ENCODE measurements at places on chromosomes 16 and 17. TPM values are rescaled to one million over a fixed set of nuclear protein-coding genes. Genes with fewer than 3 reads are reported as not detected.

The TBC1D26 gene
- total RNA-seq, result not detected

The NLRC5 gene
- total RNA-seq, result 79.3 TPM

The SLC5A11 gene
- 0.14 TPM for total RNA-seq

The C16orf74 gene
- total RNA-seq, result 21.8 TPM

The EPN3 gene
- total RNA-seq, result not detected

The KRT36 gene
- total RNA-seq, result 0.22 TPM

The TMEM170A gene
- total RNA-seq, result 17.8 TPM

Data from placental pericyte (primary cell).